Nephron progenitor cell (in vitro differentiated cells): ENCODE measurements at places on chromosomes 4 and X.
A peak's percentile ranks its signal among the peaks of the same experiment; 100 is the strongest.

DNA sequence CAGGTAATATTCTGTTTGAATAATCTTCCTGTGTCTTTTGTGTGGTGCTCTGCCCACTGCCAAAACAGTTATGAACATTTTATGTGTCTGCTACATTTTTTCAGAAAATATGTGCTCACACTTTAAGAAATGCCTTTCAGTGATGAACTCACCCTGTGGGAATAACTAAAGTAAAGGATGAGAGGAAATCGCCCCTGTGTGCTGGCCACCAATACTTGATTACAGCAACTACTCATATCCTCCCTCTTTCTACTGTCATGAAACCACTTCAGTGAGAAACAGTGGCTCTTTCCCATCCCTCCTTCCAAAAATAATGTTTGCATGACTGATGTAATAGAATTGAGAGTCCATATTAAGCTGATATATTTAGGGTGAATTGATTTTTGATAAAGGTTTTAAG, 900.9 kb downstream of the RAB28 start:
- no peak for DNase-seq

GRCh38 chr4:127311924-127312323, 320.8 kb upstream of the INTU start:
- no peak for DNase-seq

DNA sequence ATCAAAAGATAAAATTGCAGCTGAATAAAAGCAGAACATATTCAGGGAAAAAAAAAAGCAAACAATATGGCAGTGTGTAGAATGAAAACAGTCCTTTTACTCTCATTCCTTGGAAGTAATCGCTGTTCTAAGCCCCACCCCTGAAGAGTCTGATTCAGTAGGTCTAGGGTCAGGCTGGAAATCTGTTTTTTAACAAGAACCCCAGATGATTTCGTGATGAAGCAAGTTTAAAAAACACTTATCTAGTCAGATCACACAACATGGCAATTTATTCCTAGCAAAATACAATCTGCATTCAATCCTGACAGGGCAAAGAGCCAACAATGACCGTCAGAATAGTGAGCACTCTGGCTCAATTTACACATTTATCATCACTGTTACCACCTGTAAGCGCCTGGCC, 16.1 kb downstream of the FAM120C start:
- no peak for DNase-seq

- no peak for DNase-seq
Measured at GRCh38 chr4:41133454-41134018, 80.8 kb downstream of the APBB2 start.

DNA sequence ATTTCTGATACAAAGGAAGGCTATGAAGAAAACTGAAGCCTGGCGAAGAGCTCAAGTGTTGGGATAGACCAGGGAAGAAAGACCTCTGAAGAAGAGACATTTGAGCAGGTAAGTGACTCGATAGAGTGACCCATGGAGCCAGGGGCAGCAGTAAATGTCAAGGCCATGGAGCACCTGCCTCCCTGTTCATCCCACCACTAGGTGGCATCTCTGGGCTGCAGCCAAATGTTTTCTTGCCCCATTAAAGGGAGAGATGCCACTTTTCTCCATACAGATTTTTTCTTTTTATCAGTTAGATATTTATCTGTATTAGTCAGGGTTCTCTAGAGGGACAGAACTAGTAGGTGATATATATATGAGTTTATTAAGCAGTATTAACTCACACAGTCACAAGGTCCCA, 4.9 kb upstream of the ZNF81 start:
- peak; percentile 44 for DNase-seq

GRCh38 chr4:66558651-66559050, 888.4 kb upstream of the EPHA5 start:
- DNase-seq, result no peak

GRCh38 chr4:4549534-4549933, 7.7 kb upstream of the STX18 start:
- DNase-seq, result no peak

DNA sequence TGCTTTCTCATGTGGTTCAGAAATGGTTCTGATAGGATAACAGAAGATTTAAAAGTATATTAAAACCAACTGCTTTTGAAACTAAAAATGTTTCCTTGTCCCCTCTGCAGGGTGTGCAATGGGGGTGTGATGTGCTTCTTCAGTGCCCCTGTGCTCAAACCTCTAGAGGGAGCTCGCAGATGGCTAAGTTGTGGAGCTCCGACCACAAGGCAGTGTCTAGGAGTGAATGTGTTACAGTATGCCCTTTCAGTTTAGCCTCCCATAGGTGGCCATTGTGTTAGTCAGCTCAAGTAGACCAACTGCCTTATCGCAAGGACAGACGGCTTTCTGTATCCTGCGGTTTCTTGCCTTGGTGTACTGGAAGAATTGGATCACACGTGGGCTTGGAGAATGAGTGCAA, 130.5 kb downstream of the TENT5D start:
- no peak for DNase-seq

DNA sequence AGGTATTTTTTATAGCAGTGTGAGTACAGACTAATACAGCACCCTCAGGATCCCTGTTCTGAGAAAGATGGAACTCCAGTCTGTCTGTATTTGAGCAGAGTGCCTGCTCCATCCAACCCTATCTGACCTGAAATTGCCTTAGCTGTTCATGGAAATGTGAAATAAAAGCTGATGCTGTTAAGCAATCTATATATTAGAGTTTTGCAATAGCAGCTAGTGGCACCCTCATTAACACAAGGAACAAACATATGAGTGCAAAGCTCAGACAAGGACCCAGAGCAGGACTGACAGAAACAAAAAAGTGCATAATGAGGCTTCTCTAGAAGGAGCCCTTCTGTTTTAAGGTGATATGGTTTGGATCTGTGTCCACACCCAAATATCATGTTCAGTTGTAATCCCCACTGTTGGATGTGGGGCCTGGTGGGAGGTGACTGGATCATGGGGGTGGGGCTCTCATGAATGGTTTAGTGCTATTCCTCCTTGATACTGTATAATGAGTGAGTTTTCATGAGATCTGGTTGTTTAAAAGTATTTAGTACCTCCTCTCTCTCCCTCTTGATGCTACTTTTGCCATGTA, 272.9 kb upstream of the KLF3 start:
- no peak for DNase-seq

GRCh38 chr4:78059524-78059889, 2.4 kb downstream of the FRAS1 start:
- peak; percentile 62 for DNase-seq

GRCh38 chr4:176845636-176846035, 52.9 kb upstream of the VEGFC start:
- no peak for DNase-seq

DNA sequence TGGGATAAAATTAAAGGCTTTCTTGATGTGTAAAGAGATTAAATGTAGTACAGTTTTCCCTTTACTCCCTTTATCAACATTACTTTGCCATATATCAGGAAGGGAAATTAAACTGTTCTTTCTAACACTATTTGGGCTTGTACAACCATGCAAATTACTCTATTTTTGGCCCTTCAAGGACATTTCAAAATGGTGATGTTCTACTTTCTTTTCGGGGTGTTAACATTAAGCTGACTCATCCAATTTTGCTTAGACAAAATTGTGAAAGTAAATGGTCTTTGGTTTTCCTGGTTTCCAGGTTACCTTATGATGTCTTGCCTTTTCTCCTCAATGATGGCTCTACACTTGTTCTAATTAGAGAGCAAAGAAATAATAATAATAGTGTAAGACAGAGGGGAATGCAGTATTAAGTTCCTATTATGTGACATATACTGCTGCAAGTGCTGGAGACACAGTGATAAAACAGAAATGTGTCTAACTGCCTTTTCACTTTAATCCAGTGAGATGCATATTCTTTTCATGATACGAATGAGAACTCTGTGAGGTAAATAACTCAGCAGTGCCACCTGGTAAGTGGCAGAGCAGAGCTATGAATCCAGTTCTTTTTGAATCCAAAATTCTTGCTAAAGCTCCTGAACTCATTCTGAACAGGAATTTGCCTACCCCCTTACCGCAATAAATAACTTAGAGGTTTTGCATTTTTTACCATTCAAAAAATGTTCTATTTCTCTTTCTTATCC, 35.7 kb upstream of the PDE5A start:
- DNase-seq, result no peak

- DNase-seq, result no peak
Measured at GRCh38 chrX:16039834-16040233, 83.5 kb upstream of the GRPR start.

DNA sequence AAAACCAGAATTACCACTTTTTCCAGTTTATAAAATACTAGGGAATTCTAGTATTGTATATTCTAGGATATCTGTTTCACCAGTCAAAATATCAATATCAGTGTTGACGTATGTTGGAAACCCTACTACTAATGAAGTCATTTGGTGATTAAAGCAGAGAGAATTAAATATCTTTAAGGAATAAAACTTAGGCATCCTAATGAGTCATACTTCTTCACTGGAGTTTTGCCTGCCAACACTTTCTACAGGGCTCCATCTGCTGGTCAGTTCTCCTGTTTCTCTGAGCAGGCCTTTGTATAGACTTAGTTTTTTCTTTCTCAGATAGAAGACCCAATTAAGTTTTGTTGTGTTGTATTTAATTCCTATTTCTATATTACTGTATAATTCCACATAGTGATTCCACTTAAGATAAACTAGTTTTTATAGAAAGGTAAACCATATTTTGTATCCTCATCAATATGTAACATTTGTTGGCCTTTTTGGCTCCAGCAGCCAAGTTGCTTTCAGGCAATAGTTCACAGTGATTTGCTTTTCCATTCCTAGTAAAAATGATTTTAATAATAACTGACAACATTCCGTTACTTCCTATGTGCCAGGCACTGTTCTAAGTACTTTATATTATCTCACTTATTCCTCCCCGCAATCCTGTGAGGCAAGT, 3.5 kb downstream of the AP1AR start:
- peak; percentile 25 for DNase-seq

GRCh38 chr4:163764569-163764968, 270.1 kb downstream of the TMA16 start:
- DNase-seq, result no peak

DNA sequence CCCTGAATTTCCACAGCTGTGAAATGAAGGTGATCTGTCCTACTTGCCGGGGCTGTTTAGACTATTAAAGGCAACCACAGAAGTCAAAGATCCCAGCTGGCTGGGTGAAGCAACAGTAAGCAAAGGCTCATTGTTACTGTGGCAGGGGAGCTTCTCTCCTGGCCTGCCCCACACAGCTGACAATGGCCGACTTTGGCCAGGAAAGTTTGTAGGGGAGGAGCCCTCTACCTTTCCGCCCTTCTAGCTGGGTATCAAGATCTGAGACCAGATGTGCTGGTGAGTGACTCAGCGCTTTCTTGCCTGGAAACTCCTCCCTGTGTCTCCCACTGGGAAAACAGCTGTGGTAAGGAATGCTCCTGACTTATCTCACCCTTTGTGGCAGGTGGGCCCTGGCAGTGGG, 21.1 kb downstream of the RASSF6 start:
- no peak for DNase-seq

DNA sequence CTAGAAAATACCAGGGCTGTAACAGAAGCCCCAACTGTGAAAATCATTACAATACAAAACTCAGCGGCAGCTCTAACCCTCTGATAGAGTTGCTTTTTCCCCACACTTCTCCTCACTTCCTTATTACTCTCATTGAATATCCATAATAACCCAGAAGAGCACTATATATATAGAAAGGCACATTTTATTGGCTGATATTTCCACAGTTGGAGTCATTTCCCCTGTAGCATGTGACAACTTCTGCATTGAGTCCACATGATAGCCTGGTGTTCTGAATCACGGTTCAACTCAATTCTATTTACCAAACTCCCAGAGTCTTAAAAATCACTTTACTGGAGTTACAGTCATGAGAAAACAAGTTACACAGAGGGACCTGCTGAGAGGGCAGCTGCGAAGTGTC, 46.6 kb upstream of the NWD2 start:
- DNase-seq, result no peak

DNA sequence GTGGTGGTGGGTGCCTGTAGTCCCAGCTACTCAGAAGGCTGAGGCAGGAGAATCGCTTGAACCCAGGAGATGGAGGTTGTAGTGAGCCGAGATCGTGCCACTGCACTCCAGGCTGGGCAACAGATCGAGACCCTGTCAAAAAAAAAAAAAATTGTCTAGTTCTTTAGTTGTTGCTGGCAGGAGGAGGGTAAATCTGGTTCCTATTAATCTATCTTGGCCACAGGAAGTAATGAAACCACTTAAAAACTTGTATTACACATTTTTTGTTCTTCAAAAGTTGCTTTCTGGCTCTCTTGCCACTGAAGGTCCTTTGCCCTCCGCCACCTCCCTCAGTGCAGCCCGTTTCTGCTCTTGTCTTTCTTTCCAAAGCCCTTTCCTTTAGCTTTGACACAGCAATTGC, 102.9 kb upstream of the ARSJ start:
- no peak for DNase-seq

GRCh38 chr4:41067369-41067768, 147.0 kb downstream of the APBB2 start:
- DNase-seq, result no peak

GRCh38 chr4:3336382-3337356, 43.8 kb downstream of the RGS12 start:
- no peak for DNase-seq

- no peak for DNase-seq
Measured at GRCh38 chr4:24645765-24646550, 61.6 kb upstream of the DHX15 start.

DNA sequence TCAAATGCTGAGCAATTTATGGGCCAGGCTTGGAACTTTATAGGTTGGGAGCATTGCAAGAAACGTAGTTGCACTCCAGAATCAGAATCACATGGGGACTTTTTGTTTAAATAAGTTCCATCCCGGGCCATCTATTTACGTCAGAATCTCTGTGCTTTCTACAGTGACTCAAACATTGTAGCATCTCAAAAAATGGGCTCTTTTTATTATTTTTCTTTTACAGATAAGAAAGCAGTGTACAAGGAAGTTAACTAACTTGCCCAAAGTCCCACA, 10.2 kb downstream of the CC2D2A start:
- no peak for DNase-seq

- no peak for DNase-seq
Measured at GRCh38 chrX:42943051-42943974, 165.3 kb upstream of the PPP1R2C start.

GRCh38 chrX:87702795-87703194, 185.2 kb downstream of the KLHL4 start:
- no peak for DNase-seq

GRCh38 chr4:61828960-61829359, 628.8 kb downstream of the ADGRL3 start:
- no peak for DNase-seq

GRCh38 chr4:82621251-82621650, 59.5 kb upstream of the TMEM150C start:
- no peak for DNase-seq

- no peak for DNase-seq
Measured at GRCh38 chr4:59060895-59061294, 1950.7 kb upstream of the IGFBP7 start.
